ENCODE measurements at places on chromosomes 11 and 22. TPM values are rescaled to one million over a fixed set of nuclear protein-coding genes. Genes with fewer than 3 reads are reported as not detected.

The HOATZ gene
- not detected for polyA plus RNA-seq

The DGCR6 gene
- polyA plus RNA-seq, result 2.6 TPM

The NCAM1 gene
- polyA plus RNA-seq, result 0.01 TPM

The GRIA4 gene
- not detected for polyA plus RNA-seq

The SYT12 gene
- 6.6 TPM for polyA plus RNA-seq

The MPPED1 gene
- polyA plus RNA-seq, result not detected

The GALNT18 gene
- polyA plus RNA-seq, result 16.1 TPM

The GLYATL1 gene
- 0.14 TPM for polyA plus RNA-seq

The FAM227A gene
- polyA plus RNA-seq, result 1.7 TPM

- DNase-seq, result no peak
Measured at GRCh38 chr11:1928891-1929541, 9.5 kb downstream of the TNNT3 start.

DNA sequence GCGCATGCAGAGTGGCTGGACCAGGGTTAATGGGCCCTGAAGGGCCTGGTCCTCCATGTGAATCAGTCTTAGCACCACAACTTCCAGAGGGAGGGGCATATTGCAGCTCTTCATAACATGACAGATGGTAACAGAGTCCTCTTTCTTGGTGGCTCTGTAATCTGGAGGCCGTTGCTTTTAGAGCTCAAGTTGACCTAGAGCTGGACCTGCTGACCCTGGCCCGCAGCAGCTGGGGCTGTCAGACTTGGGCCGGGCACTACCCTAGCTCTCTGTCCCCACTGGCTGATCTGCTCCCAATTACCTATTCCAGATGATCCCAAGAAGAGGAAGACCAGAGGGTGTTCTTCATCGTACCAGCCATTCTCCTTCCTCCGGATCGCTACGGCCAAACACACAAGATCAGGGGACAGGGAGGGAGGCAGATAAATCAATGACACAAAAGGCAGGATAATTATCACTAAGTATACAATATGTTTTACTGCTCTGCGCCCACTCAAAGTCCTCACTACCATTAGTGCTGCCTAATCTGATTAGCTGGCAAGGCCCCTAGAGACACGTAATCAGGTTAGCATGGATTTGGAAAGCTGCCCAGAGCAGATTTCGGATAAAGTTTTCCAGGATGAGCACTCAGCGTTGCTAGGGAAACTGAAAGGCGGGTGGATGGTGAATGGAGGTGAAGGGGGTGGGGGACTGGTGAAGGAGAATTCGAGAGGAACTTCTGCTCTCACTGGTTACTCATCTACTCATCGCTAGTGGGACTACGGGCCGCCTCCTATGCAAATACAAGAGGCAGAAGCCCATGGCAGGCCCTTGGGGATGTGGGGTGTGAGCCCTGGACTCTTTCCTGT, 64.5 kb upstream of the PHOX2A start:
- no peak for DNase-seq

- DNase-seq, result no peak
Measured at GRCh38 chr11:116537709-116538108, 235.1 kb downstream of the BUD13 start.

DNA sequence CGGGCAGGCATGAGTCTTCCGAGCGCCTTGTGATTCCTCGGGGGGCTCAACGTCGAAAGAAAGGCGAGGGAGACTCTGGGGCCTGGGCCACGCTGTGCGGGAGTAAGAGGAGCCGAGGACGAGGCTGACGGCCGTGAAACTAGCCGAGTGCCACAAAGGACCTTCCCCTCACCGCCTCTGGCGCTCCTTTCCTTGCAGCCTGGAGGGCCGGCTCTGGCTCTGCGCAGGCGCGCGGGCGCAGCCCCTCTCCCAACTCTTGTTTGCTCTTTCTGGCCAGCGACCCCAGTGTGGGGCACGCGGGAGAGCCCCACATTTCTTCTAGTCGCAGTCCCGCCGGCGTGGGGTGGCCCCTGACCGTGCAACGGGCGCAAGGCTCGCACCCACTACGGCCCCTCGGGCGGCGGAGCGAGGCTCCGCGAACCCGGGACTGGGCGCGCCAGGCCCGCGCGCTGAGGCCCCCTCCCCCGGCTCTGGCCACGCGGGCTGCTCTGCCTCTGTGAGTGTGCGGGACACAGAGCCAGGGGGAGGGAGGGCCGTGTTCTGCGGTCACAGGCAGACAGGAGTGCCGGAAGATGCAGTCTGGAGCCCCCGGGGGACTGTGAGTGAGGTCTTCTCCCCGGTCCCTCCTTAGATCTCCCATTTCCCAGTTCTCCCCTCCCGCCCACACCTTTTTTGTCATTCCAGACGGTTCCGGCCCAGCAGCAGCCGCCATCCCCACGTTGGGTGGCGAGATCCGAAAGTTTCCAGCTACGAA, 1.0 kb upstream of the TOB2 start:
- DNase-seq, result peak; percentile 60

DNA sequence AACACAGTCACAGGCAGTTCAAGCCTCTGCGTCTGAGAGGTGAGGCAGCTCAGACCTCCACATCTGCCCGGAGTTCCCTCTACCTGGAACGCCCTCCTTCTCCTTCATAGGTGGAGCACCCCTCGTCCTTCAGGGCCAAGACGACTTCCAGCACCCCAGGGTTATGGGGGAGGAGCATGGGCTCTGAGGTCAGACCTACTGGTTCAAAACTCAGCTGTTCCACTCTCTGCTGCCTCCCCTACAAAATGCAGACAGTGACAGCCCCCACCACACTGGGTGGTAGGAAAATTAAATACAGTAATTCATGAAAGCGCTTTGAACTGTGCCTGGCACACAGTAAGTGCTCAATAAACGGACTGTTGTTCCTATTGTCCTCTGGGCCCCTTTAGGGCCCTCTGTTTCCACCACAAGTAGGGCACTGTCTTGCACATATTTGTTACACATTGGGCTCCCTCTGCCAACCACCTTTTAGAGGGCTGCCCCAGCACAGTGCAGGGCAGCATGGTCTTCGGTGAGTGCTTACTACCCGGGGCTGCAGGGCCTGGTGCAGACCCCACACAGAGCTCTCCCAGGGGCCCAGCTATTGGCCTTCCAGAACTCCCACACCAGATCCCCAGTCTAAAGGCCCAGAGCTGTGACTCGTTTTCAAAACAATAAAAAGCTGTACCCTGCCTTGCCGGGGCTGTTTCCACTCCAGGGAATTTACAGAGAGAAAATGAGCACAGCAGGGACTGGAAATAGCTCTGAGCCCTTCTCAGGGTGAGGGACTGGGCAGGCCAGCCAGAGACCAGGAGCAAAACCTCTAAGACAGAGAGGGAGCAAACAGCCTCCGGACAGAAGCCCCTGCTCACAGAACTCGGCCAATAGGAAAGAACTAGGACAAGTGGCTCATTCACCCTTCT, 2.5 kb downstream of the TMEM184B start:
- no peak for DNase-seq

- DNase-seq, result no peak
Measured at GRCh38 chr11:86874304-86875056, 74.1 kb downstream of the PRSS23 start.

- DNase-seq, result no peak
Measured at GRCh38 chr11:2389377-2390026, 11.0 kb upstream of the TSSC4 start.

GRCh38 chr11:11416917-11417316, 63.9 kb upstream of the CSNK2A3 start:
- peak; percentile 11 for DNase-seq

DNA sequence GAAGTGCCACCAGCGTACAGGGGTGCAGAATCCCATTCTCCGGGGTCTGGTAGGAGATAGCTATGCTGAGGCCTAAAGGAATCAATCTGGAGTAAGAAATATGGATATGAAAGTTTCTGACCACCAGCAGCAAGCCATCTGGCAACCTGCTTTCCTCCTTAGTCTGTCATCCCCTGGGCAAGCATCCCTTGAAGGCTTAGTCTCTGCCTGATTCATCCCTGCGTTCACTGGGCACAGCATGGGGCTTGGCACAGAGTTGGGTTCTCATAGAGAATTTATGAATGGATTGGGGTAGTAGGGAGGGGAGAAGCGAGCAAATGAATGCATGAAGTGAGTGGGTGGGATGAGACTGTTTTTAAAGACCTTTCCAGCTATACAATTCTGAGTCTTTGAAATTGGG, 85.8 kb upstream of the NARS2 start:
- DNase-seq, result no peak

GRCh38 chr11:73147771-73148681, 5.9 kb upstream of the FCHSD2 start:
- no peak for DNase-seq

DNA sequence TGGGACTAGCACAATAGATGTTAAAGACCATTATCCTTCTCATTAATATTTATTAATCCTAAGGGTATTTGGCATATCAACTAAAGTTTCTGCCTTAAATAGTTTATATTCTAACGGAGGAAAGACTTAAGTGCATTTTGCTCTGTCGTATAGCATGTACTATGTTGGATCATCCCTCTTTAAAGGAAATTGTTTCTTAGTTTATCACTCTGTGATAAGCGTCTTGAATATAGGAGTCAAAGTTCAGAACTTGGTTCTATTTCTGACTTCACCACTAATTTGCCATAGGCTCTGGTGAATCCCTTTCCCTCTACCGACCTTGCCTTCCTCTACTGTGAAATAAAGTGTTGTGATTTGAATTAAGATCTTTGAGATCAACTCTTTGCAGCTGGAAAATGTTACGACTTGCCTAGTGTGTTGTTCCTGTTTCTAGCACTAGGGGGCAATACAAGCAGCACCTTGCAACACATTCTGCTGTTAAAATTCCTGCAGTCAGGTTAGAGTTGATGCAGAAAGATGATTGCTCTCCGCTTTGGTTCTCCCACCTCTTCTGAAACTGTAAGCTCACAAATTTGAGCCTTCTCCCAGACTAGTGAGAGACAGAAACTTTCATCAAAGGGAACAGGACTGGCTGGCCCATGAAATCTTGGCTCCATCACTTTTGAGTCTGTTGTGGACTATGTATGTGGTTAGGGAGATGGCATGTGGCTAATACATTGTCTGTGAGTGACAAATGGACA, 27.8 kb upstream of the ZNRF3 start:
- peak; percentile 69 for DNase-seq

GRCh38 chr22:40058265-40058664, 63.5 kb downstream of the FAM83F start:
- no peak for DNase-seq

DNA sequence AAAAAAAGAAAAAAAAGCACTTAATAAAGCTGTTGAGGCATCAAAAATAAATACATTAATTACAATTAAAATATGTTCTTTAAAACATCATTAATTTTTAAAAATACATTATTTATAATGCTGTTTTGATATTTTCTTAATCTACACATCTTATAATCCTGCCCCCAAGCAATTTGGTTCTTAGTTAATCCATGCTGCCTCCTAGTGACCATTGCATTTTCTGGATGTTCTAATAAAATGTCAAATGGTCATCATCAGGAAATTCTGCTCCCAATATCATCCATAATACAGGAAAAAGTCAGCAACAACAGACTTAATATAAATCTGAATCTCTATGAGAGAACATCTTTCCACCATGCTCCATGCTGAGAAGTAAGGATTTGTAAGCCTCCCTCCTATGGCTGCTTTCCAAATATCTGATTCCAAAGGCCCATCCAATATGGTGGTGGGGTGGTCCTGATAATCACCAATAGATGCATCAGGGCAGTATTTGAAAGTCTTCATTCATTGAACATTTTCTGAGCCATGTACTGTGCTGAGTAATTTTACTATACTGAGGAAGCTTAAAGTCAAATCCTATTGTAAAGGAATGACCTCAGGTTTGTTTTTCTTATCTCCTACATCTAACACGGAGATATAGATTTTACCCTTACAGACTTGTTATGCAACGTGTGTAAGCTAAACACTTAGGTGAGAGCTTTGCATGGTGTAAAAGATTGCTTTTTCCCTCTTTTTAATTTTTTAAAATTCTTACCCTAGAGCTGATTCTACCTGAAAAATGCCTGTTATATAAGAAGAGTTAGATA, 124.7 kb upstream of the BMAL1 start:
- peak; percentile 44 for DNase-seq

DNA sequence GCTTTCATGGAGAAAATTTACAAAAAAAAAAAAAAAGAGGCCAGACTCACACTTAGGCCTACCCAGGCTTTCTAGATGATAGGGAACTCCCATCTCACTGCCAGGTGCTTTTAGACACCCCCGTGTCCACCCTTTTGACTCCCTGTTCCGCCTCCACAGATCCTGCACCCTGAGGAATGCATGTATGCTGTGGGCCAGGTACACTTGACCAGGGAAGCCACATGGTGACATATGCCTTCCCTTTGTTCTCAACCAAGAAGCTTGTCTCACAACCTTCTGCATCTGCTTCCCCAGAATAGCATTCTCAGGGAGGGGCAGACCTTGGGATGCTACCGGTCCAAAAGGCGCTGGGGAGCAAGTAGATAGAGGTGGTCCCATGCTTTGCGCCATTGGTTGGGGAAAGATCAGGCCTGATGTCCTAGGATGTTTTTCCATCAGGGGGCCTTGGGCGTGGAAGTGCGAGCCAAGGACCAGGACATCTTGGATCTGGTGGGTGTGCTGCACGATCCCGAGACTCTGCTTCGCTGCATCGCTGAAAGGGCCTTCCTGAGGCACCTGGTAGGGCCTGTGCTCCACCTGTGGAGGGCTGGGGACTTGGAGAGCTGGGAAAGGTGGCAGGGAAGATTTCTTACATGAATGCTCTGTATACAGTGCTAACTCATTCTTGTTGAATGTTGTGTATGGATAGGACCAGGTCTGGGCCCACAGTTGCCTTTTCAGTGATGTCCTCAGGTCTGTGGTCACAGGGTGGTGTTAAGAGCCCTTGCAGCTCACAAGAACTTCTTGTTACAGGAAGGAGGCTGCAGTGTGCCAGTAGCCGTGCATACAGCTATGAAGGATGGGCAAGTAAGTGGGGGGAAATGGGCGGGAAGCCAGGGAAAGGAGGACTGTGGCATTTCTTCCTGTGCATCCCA, 7.5 kb downstream of the HMBS start:
- DNase-seq, result no peak

DNA sequence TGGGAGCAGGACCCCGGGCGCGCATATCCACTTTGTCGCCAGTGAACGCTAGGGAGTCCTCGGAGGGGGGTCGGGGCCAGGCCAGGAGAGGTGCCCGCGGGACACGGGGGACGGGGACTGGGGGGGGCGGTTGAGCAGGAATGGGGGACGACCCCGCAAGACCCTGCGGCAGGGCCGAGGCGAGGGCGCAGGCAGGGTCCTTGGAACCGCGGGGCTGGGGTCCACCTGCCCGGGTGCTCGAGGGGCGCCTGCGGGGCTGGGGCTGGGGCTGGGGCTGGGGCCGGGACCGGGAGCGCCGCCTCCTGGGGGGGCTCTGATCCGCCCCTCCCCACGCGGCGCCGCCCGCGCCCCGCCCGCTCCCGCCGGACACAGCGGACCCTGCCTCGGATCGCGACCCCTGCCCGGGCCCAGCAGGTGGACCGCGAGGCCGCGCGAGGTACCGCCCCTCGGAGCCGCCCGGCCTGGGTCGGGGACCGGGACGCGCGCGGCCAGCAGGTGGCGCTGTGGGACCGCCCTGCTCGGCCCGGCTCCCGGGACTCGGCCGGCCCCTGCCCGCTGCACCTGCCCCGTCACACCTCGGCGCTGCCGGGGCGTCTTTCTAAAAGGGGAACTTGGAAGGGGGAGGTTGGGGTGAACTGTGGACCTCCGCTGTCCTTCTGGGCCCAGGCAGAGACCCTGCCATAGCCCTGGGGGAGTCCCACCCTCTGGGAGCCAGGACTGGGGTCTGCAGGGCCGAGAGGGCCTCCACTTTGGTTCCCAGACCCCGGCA, 11.0 kb downstream of the CRELD2 start:
- no peak for DNase-seq

GRCh38 chr11:70729949-70730348, 331.6 kb downstream of the CTTN start:
- DNase-seq, result no peak
